ENCODE measurements at places on chromosomes 1 and 21.

DNA sequence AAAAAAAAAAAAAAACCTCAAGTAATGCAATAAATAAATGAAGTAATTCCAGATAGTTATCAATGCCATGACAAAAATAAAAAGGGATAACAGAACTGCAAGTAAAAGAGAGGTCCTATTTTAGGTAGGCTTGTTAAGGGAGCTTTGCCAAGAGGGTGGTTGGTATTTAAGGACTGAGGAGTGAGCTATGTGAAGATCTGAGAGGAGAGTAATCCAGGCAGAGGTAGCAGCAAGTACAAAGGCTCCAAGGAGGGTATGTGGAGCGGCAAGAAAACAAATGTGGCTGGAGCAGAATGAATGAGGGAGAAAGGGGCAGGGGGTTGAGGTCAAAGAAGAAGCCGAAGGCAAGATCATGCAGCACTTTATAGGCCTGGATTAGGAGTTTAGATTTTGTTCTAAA is 59.9 kb upstream of the CDC42BPA start:
- DNase-seq: no peak

GRCh38 chr1:154453574-154454352 is 48.3 kb upstream of the TDRD10 start:
- DNase-seq: no peak

- no peak for DNase-seq
These were observed 1327.0 kb downstream of the BRINP3 start for GRCh38 chr1:189150624-189151023.

- no peak for DNase-seq
These were observed 4.7 kb upstream of the TINAGL1 start for GRCh38 chr1:31571340-31572295.

All from endothelial cell (in vitro differentiated cells).